Cortex of kidney (tissue), 1 donor: ENCODE measurements at places on chromosomes 1 and 21.

DNA sequence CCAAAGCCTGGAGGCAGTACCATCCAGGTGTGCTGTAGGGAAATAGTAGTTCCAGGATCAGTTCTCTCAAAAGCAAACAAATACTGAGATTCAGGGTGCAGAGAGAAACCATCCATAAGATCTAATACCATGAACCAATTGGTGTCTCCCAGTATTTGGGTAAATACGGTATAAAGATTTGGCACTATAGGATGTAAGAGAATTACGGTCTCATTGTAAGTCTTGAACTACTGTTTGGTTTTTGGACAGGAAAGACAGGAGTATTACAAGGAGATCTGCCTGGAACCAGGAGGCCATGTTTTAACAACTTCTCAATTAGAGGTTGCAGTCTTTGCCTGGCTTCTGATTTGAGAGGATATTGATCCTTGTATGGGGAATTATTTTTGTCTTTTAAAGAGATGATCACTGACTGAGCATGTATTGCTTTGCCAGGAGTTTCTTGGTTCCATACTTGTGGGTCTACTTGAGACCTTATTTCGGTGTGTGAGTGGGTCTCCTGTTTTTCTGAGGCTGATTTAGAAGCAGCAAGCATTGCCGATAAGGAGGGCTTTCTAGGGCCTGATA, 10.2 kb downstream of the AADACL4 start:
- DNase-seq = no peak

- no peak for DNase-seq
Measured at GRCh38 chr1:158286941-158287346, 2.8 kb upstream of the CD1C start.

DNA sequence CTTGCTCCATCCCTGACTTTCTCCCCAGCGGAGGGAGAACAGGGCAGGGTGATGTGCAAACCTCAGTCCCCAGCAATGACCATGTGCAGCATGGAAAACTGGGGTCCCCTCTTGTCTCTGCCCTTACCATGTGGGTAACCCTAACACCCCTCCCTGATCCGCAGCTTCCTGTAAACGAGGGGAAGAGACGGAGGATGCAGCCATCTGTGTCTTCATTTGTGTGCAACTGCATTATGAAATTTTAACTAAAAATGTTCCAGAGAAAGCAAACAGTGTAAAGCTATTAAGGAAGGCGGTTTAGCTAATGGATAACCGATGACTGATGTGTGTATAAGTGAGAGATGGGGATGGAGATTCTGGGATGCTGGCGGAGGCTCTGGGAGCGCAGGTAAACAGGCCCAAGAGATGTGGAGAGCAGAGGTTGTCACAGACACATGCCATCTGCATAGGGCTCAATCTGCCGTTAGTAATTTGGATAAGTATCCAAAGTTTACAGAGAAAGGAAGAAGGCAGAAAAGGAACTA, 206.6 kb downstream of the DSCAM start:
- no peak for DNase-seq

DNA sequence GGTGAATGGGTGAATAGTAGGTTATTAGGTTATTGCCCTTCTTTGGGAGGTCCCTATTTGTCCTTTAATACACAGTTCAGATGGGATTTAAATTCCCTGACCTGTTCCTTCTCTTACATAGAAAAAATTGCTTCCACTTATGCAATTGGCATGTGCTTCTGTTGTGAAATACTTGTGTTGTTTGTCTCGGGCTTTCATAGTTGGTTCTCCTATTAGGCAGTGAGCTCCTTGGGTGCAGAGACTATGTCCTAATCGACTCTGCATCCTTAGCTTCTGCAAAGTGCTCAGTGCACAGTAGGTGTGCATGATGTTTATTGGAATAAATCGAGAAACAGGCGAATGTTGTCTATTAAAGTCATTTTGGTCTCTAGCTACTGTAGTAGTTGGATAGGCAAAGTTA, 1.3 kb upstream of the PDE4B start:
- no peak for DNase-seq

GRCh38 chr1:9164532-9164900, 35.6 kb upstream of the GPR157 start:
- no peak for DNase-seq

GRCh38 chr1:211036381-211037060, 97.4 kb downstream of the KCNH1 start:
- no peak for DNase-seq

- no peak for DNase-seq
Measured at GRCh38 chr1:50265790-50266314, 157.1 kb downstream of the ELAVL4 start.

DNA sequence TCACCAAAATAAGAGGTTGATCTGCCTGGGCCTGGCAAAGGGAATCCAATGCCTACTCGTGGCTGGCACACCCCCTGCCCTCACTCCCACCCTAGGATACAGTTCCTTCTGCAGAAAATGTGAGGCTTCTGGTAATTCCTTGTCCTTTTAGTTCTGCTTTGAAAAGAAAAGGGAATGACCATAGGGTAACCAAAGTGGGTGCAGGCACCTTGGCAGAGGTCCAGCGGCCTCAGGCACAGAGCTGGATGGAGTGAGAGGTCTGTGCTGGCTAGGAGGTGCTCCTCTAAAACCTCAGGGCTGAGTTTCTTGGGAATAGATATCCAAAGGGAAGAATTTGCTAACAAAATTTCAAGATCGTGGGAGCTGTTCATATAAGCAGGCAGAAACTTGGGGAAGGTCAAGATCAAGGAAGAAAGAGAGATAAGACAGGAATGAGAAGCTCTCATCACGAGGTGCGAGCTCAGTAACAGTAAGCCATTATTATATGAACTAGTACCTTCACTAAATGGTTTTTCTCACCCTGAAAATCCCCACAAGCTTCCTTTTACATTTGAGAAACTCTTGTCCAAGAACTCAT, 293.1 kb upstream of the LYPLAL1 start:
- DNase-seq = no peak

GRCh38 chr1:59494145-59494833, 197.4 kb downstream of the FGGY start:
- DNase-seq = no peak

DNA sequence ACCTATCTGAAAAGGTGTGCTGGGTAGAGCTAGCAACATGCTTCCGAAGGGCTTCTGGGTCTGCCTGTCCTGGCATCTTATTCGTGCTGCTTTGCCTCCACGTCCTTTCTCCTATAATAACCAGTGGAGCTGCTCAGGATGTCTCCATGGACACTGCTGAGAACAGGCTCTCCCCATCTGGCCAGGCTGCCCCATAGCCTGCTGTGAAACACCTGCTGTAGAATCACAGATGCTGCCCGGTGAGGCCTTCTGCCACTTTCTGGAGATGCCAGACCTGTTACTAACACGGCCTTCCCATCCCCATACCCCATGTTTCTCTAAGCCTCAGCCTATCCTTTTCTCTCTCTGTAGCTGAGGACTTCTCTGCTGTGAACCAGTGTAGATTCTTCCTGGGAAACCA, 120.5 kb downstream of the IER5 start:
- no peak for DNase-seq

DNA sequence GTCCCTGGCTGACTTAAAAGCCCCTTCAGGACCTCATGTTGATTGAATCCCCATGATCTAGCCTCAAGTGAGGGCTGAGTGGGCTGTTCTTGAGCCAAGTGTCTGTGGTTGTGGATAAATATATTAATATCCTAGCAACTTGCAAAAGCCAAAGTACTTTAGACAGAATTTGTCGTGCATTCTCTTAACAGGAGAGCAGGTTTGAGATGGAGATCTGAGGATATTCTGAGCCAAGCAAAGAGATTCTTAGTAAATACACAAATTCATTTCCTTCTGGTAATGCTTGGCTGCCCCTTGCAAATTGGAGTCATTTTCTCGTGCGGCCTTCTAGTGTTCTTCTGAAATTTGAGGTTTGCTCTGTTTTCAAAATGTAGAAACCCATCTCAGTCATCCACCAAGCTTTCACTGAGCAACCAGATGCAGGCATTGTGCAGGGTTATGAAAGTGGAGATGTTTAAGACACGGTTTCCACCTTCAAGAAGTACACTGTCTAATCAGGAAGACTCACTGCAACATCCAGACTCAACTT, 242.1 kb upstream of the JUN start:
- no peak for DNase-seq

- no peak for DNase-seq
Measured at GRCh38 chr1:86849756-86850155, 64.2 kb downstream of the SELENOF start.

DNA sequence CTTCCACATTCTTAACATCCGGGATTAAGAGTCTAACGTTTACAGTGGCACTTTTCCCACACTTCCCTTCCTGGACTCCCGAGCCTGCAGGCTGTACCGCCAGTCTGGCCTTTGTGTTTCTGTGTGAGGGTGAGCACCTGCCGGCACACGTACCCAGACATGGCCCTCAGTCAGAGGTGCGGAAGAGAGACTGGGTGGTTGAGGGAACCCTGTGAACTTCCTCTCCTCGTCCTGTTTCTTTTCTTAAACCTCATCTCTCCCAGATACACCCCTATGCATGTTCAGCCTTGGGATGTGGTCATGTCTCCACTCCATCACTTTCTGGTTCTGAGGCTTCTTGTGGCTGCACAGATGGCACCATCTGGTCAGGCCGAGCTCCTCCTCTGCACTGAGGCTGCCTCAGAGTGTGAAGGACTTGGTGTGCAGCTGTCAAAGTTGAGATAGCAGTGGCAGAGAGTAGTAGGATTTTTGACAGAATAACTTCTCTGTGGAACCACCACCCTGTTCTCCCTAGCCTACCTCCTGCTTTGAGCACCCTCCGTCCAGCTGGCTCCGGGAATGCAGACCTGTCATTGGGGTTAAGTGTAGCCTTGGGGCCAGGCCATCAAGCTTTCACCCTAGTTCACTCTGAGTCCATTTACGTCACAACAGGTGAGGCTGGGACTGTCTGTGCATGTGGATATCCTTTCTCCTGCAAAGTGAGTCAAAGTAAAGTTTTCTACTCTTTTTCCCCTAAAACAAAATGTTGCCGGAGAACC, 31.4 kb downstream of the VASH2 start:
- DNase-seq = no peak

- DNase-seq = no peak
Measured at GRCh38 chr1:57112148-57112547, 146.3 kb upstream of the C8B start.
